ENCODE measurements at places on chromosomes 2 and 18.
A peak's percentile ranks its signal among the peaks of the same experiment; 100 is the strongest.

DNA sequence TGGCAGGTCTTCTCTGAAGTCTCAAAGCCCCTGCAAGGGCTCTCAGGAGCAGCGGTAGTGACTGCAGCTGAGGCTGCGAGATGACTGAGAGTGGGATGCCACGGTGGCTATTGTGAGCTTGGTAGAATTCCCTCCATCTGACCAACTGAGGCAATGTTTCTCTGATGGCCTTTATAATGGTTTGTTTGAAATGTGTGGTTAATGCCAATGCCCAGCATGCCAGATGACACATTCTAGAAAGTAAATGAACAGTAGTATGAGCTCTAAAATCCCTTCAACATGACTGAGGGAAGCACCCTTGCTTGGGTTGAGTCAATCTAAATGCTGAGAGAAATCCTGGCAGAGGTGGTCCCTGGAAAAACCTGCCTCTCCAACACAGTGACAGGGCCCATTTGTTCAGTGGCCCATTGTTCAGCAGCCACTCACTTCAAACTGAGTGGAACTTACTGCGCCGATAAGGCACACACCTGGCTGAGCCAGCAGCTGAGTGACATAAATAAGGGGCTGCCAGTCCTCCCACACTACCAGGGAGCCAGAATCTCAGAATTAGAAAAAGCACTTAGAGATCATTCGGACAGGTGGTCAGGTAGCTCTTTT lies 31.7 kb downstream of the SULT1C2 start:
- DNase-seq, result no peak

DNA sequence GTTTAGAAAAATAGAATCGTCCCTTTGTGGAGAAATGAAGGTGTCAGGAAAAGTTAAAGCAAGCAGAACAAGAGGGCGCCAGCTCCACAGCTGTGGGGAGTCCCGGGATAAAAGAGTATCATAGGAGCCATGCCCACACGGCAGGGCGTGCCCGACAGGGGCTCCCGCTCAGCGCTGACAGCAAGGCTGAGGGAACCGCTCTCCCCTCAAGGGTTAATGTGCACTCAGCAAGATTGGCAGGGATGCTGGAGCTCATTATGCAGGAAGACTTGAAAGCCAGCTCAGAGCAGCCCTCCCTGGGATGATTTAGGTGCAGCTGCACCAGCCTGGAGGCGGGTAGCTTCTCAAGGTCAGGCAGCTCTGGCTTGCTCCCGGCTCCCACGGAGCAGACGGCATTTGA lies 500.2 kb downstream of the EIPR1 start:
- no peak for DNase-seq

DNA sequence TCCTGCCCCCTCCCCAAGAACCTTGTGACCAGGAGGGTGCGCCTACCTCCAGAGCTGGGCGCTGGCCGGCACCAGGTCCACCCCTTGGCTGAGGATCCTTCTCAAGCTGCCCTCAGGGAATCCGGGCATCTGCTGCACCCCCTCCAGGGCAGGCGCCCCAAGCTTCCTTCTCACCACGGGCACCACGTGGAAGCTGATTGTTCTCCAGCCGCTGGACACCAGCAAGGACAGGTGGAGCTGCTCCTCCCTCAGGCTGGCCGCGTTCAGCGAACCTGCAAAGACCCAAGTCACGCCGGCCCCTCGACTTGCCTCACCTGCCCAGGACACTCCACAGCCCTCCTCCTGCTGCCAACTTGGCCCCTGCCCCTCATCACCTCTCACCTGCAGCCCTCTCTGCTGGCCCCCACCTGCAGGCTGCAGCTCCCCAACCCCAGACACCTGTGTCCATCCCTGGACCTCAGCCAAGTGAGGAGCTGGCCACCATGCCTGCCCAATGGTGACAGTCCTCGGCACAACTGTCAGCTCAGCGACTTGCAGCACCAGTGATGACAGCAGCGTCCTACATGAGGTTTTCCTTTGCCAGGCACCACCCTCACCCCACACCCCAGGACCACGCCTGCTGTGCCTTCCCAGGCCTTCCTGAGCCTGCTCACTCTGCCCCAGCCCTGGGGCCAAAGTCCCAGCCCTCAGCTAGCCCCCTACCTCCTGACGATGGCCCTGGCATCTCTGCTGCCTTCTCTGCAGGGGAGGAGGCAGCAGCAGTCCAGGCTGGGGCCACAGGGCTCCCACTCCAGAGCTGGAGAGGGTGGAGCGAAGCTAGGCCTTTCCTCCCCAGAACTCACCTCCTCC lies 4.2 kb downstream of the MAB21L4 start:
- DNase-seq, result no peak

DNA sequence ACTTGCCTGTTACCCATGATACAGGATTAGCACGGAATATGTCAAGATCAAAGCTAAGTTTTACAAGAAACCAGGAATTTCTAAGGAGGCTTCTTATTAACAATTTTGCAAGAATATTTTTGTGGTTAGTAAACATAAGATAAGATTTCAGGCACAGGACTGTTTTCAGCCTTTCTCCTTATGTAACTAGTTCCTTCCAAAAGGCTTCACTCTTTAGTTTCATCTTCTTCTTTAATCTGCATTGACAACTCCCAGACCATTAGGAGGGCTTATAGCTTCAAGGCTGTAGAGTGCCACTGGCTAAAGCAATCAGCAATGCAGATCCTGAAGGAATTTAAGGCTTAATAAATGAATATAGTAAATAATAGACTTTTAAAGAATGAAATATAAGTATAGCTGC lies 29.3 kb downstream of the SLC14A1 start:
- DNase-seq, result no peak

GRCh38 chr2:239272626-239273025 lies 128.2 kb downstream of the HDAC4 start:
- DNase-seq, result no peak

DNA sequence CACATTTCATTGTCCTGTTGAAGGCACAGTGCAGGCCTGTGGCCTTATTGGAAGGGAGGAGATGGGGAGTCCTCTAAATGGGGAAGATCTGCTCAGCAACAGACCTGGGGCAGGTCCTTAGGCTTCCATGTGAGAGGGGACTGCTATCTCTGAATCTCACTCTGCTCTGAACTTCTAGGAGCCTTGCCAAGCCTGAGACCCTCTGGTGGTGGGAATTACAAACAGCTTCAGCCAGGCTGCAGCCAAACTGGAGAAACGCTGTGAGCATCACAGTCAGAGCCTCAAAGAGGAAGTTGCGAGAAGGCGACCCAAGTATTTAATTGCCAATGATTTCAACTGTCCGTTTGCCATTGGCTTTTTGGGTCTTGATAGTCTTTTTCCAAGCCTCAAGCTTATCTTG lies 66.8 kb upstream of the MC2R start:
- DNase-seq, result no peak

DNA sequence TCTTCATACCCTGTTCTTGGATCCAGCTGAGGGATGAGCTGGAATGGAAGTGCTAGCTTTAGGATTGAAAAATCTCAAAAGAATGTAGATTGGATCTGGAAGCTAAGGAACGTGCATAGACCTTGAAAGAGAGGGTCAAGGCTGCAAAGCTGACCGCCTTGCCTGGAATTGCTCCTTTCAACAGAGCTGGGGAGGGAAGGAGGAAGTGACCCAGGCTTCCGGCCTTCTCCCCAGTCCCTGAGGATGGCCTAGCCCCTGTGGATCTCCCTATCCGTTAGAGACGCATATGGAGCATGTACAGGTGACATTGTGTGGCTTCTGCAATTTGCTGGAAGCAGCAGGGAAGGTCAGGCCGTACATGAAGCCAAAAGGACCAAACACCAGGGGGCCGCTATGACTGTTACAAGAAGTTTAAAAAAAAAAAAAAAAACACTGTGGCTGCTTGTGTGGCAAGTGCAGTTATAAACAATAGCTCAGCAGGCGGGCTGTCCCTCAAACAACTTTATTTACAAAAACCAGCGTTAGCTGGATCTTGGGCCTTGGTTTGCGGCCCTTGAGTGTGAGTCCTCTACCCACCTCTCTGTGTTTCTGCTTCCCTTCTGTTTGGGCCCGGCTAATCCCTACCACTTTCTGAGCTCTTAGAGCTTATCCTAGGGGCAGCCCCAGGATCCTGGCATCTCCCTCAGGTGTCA lies 227.6 kb downstream of the SEPTIN10 start:
- DNase-seq, result no peak

GRCh38 chr2:67463810-67464209 lies 66.7 kb downstream of the ETAA1 start:
- DNase-seq, result no peak

DNA sequence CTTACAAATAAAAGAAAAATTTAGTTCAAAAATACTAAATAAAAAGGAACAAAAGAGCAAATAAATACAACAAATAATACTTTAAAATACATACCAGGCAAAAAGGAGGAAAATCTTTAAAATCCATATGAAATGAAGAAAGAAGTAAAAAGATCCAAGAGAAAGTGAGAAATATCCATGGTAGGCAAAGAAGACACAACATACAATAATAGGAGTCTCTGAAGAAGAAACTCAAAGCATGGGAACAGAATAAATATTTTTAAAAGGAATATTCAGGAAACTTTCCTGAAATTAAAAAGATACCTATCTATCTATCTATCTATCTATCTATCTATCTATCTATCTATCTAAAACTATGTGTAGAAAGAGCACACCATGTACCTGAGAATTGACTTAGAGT lies 196.8 kb downstream of the TMEM247 start:
- no peak for DNase-seq

- peak; percentile 7 for DNase-seq
These were observed 46.7 kb upstream of the LRRTM1 start for GRCh38 chr2:80351231-80351630.

DNA sequence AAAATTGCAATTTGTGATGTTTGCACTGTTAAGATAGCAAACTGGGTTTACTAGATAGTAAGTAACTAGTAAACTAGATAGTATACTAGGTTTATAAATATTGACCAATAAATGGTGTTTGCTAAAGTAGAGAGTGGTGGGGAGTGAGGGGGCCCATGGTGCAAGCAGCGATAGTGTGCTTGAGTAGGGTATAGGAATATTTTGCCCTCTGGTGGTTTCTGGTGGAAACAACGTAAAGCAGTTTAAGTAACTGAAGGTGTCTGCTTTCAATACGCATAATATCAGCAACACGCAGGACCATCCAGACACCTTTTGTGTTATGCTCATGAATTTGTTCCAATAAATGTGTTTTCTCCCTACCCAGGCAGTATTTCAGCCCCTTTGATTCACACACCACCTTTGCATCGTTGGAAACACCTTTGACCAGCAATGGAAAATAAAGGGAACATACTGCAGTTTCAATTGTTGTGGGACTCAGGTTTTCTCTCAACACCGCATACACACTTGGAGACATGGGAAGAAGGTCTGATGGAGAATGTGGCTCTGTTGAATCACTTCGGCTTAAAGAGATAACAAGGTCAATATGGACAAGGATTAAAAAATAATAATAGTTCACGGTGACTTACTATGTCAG lies 16.7 kb upstream of the STAT1 start:
- DNase-seq, result peak; percentile 53

DNA sequence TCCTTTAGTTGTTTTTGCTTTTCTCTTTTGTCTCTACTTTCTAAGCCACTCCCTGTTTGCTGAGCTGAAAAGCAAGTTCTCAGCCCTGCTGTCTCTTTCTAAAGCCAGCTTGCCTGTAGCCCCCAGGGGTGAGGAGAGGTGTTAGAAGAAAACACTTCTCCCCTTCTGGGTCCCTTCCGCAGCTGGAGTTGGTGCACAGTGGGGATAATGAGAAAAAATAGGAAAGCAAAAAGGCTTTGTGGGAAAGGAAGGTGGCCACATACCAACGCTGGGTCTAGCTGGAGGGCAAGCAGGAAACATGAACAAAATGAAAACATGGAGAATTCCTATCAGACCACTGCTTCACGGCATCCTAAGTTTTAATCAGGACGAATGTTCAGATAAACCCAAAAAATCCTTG lies 15.5 kb upstream of the SLC20A1 start:
- no peak for DNase-seq

- DNase-seq, result no peak
These were observed 102.3 kb downstream of the R3HDM1 start for GRCh38 chr2:135633582-135633981.

DNA sequence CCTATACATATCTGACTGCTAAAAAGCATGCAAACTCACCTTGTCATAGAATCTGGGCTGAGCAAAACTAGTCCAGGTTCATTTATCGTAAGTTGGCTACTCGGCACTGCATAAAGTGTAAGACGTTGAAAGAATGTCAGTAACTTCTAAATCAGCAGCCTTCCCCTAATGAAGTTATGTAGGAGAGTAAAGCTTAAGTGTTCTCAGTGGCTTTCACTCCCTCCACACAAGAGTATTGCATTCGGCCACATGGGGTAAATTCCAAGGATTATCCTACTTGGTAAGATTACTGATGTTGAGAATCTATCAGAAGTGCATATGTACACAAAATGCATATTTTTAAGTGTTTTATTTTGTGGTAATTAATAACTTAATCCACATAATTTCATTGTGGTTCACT lies 130.1 kb downstream of the LCLAT1 start:
- DNase-seq, result no peak

DNA sequence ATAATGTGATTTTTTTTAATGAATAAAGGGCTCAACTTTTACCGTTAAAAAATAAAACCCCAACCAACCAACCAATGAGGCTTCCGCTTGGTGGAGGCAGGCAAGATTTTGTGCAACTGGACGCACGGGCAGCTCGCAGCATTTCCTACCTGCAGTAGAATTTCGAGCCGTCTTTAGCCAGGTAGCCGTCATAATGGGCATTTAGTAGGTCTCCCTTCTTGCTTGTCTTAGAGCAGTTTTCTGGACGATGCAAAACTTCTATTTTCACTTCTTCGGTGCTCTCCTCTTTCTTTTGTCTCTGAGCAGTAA lies 316 bp downstream of the FKBP7 start:
- no peak for DNase-seq

DNA sequence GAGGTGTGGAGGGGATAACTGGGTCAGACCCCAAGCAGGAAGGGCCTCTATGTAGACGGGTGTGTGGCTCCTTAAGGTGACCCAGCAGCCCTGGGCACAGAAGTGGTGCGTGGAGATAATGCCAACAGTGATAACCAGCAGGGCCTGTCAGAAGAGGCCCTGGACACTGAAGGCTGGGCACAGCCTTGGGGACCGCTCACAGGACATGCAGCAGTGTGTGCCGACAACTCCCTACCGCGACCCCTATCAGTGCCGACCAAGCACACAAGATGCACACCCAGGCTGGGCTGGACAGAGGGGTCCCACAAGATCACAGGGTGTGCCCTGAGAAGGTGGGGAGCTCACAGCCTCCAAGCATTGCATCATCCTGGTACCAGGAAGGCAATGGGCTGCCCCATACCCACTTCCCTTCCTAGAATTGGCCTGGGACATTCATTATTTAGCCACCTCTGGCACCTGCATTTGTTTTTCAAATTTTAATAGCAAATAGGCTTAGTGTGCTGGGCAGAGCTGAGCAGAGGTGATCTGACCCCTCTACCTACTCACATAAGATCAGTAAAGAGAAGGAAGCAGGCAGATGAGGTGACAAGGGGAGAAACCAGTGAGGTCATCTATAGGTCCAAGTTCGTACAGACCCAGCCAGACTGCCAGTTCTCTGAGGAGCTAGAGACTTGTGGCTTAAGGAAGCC lies 55.2 kb downstream of the BCL11A start:
- no peak for DNase-seq

GRCh38 chr2:137873536-137874244 lies 90.6 kb upstream of the HNMT start:
- DNase-seq, result no peak

GRCh38 chr18:3008541-3008940 lies 4.4 kb downstream of the LPIN2 start:
- peak; percentile 40 for DNase-seq

- DNase-seq, result peak; percentile 92
These were observed 501.1 kb upstream of the TNP1 start for GRCh38 chr2:217360781-217361482.

- peak; percentile 43 for DNase-seq
These were observed 13.1 kb downstream of the CYRIA start for GRCh38 chr2:16652296-16653082.
